ENCODE measurements at places on chromosomes 13 and 19. TPM values are rescaled to one million over a fixed set of nuclear protein-coding genes. Genes with fewer than 3 reads are reported as not detected.
A peak's percentile ranks its signal among the peaks of the same experiment; 100 is the strongest.

DNA sequence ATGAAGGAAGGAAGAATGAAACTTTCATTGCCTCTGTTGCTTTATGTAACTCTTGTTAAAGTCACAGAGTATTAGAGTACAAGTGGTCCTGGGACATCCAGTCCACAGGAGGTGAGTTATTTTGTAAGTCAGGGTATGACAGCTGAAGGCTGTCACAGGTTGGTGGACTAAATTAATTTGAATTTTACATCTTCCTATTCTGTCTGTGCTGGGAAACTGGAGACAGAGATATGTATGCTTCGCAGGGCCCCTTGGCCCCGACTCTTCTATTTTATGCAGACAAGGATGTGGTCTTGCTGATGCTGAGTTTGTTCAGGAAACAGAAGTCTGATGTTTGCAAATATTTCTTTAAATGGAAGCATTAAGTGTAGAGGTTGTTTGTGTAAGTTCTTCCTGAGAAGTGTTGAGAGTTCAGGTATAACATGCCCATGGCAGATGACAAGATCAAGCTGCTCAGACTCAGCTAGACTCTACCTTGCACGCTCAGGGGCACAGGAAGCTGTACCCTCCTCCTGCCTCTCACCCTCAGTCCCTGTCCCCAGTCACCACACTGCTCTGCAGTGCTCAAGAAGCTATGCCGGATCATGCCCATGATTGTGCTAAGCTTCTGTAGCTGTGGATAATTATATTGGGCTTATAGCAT, 23.4 kb downstream of the RASL11A start:
- no peak for DNase-seq

DNA sequence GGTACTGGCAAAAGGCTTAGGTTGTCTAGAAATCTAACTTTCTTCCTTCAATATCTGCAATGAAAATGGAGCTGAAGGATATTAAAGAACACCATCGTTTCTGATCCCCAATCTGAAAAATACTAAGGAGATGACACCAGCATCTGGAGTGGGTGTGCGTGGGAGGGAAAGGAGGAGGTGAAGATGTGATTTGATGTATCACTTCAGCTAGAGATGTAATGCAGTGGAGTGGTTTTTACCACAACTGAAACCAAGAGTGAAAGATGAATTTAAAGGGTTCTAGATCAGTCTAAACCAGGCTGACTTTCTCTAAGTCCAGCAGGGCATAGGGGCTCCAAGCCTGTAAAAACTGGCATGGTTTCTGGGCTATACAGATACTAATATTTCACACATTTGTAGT, 148.4 kb downstream of the AKAP11 start:
- no peak for DNase-seq

DNA sequence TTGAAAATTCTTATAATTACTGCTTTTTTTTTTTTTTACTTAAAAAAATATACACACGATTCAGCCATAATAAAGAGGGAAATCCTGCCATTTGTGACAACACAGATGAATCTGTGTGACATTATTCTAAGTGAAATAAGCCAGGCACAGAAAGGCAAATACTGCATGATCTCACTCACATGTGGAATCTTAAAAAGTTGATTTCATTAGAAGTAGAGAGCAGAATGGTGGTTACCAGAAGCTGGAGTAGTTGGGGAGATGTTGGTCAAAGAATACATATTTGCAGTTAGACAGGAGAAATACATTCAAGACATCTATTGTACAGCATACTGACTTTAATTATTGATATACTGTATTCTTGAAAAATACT, 116.2 kb downstream of the KLF12 start:
- no peak for DNase-seq

- peak; percentile 92 for DNase-seq
Observed at GRCh38 chr19:44585371-44586133, 27.8 kb upstream of the IGSF23 start.

GRCh38 chr13:97506511-97506910, 72.5 kb downstream of the RAP2A start:
- no peak for DNase-seq

LRRC63 gene
- not detected for total RNA-seq

LILRB2 gene
- total RNA-seq: not detected

DNA sequence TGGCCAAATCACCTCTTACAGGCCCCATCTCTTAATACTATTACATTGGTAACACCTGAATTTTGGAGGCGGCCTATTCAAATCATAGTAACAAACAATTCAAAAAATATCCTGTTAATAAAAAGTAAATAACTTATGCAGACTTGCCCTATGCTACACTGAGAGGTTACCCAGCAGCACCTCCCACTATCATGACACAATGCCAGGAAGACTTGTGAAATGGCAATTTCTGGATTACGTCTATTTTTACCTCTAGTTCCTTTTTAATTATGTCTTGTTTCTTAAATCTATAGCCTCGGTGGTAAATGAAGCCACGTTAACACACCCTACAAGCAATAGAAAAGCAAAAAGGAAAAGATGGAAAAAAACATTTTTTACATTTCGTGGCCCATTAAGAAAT, 6.2 kb upstream of the DZIP1 start:
- DNase-seq: no peak

DNA sequence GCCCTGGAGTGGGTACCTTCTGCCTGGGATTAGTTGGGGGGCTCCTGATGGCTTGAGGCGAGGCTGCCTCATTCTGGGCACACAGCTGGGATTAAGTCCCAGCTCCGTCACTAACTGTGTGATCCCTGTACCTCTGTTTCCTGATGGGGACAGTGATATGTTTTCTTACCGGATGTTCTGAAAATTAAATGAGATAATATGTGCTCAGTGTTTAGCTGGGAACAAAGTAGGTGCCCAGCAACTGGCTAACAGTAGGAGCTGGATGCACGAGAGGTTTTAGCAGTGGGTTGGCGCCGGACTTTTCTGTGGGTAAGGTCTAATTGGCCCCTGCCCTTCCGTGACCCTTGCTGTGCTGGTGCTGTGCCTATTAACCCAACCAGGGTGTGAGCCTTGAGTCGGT, 203.4 kb downstream of the URI1 start:
- no peak for DNase-seq

BLVRB gene
- total RNA-seq: 135 TPM

TMPRSS9 gene
- not detected for total RNA-seq

DNA sequence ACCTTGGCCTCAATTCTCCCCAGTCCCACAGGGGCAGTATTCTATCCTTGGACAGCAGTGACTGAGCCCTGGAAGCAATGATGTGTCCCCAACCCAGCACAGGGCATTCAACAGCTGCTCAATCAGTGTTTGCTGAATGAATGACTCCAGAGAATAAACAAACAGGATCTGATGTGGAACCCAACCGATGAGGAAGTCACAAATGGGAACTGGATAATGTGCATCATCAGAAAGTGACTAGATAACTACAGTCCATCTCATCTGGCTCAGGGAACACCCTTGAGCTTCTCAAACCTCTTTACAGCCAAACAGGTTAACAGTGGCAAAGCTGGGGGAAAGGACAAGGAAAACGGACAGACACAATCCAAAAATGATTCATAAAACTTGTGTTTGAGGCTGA, 8.2 kb downstream of the SLC25A30 start:
- no peak for DNase-seq

GRCh38 chr13:106376401-106377112, 158.9 kb downstream of the EFNB2 start:
- DNase-seq: peak; percentile 94

- DNase-seq: peak; percentile 1
Observed at GRCh38 chr13:106986033-106986484, 418.1 kb upstream of the ARGLU1 start.

DNA sequence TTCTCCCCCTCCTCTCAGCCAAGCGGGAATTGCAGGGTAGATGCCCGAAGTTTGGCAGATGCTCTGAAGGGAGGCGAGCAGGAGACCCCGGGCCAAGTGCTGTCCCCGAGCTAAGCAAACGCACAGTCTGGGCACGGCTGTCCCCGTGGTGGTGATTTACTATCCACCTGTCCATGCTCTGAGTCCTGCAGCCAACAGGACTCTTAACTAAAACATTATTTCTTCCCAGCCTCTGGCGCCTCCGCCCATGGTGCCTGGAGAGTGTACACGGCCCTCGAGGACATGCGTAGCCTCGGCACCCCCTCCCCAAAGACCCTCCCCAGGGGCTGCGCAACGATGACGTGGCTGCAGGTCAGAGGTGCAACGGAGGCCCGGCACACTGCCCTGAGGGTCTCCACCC, 7.6 kb downstream of the TINCR start:
- DNase-seq: no peak

DNA sequence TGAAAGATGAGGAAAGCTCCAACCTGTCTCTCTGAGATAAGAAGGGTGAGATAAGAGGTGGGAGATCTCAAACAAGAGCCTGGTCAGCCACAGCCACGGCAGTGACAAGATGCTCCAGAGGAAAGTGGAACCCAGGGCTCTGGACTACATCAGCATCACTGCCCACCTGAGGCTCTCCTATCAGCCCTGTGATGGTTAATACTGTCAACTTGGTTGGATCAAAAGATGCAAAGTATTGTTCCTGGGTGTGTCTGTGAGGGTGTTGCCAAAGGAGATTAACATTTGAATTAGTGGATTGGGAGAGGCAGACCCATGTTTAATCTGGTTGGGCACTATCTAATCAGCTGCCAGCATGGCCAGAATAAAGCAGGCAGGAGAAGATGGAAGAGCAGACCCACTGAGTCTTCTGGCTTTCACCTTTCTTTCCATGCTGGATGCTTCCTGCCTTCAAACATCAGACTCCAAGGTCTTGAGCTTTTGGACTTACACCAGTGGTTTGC, 476.6 kb upstream of the NBEA start:
- no peak for DNase-seq

ZFP28 gene
- total RNA-seq: 5.6 TPM

DNA sequence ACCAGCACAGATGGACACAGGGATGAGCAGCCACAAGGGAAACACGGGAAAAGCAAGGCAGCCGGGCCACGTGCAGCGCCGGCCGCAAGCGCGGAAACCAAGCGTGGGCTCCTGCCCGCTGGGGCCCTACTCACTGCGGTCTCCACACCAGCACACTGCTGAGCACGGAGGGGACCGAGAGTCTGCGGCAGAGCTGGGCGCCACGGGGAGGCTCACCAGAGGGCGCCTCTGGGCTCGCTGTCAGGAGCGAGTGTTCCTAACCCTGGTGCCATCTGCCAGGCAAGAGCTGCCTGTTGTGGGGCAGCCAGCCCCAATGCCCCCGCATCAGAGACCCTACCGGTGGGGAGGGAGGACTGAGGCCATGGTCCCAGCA, 26.5 kb downstream of the MPND start:
- DNase-seq: no peak

- DNase-seq: peak; percentile 51
Observed at GRCh38 chr13:87671031-87671752, at the start of gene SLITRK5. SLITRK5 (plus strand) TSS chr13:87671371; CDS start chr13:87675389, 4,018 bp downstream.

GRCh38 chr13:80946008-80946802, 605.3 kb upstream of the SPRY2 start:
- DNase-seq: no peak
